BJ (cell line): ENCODE measurements at places on chromosomes 4 and X. TPM values are rescaled to one million over a fixed set of nuclear protein-coding genes. Genes with fewer than 3 reads are reported as not detected.

Gene HGFAC
- not detected in 2 replicates for polyA plus RNA-seq

Gene GLUD2
- 1.6 and 1.8 TPM in 2 replicates for polyA plus RNA-seq

Gene SPANXA1
- polyA plus RNA-seq, result not detected in 2 replicates

Gene ARHGAP10
- 17.6 and 20.2 TPM in 2 replicates for polyA plus RNA-seq

Gene CUL4B
- 107 and 114 TPM in 2 replicates for polyA plus RNA-seq

Gene PCDH18
- 122 and 138 TPM in 2 replicates for polyA plus RNA-seq

Gene BEND2
- polyA plus RNA-seq, result not detected in 2 replicates
